ENCODE measurements at places on chromosomes 11 and 22.

- DNase-seq: no peak
Measured at GRCh38 chr11:100815787-100816330, 128.8 kb downstream of the ARHGAP42 start.

DNA sequence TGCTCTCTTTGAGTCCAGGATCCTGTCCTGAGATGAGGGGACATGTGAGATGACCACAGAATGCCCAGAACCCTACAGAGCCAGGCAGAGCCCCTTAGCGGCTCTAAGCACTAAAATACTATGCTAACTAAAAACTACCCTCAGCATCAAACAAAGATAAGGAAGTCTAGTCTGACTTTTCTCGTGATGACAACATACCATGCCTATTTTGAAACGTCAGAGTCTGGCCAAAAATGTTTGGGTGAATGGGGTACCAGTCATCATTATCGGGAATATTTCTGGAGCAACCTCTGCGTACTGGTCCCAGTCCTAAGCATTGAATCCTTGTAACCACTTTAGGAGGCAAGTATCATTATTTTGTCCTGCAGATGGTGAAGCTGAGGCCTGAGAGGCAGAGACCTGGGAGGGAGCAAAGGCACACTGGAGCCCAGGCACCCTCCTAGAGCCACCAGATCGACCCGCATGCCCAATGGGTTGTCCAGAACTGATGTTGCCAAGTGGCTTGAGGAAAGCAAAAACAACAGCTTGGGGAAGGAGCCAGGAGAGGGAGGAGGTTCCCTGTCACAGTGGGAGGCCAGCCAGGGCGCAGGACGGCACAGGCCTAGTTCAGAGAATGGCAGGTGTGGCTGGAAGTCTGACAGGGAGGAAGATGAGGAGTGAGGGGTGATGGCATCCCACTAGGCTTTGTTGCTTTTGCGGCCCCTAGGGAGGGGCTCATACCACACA is 7.2 kb upstream of the OSM start:
- DNase-seq: no peak

- no peak for DNase-seq
Measured at GRCh38 chr11:120334332-120334731, 1.9 kb upstream of the ARHGEF12 start.

- no peak for DNase-seq
Measured at GRCh38 chr11:32109138-32109537, 18.3 kb downstream of the RCN1 start.

- no peak for DNase-seq
Measured at GRCh38 chr11:125505492-125506080, 9.5 kb upstream of the FEZ1 start.

GRCh38 chr11:13944911-13945425 is 17.6 kb upstream of the SPON1 start:
- DNase-seq: no peak

DNA sequence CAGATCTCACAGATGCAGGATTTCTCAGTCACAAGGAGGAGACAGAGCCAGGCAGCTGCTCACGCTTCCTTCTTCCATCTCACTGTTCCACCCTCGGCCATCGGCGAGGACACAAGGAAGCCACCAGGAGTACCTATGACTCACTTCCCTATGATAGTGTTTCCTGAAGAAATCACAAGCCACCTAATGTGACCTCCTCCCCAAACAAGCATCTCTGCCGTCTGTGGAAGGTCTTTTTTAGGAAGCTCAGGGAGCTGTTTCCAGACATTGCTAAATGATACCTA is 672.7 kb downstream of the TBC1D22A start:
- DNase-seq: no peak

DNA sequence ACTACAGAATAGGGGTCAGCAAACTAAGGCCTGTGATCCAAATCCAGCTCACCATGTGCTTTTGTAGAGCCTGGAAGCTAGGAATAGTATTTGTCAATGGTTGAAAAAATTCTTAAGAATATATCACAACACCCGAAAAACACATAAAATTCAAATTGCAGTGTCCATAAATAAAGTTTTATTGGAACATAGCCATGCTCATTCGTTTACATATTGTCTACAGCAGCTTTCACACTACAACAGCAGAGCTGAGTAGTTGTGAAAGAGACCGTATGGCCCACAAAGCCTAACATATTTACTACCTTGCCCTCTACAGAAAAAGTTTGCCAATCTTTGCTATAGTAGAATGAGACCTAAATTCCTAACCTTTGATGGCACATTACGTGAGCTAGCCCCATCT is 125.7 kb downstream of the CADM1 start:
- no peak for DNase-seq

DNA sequence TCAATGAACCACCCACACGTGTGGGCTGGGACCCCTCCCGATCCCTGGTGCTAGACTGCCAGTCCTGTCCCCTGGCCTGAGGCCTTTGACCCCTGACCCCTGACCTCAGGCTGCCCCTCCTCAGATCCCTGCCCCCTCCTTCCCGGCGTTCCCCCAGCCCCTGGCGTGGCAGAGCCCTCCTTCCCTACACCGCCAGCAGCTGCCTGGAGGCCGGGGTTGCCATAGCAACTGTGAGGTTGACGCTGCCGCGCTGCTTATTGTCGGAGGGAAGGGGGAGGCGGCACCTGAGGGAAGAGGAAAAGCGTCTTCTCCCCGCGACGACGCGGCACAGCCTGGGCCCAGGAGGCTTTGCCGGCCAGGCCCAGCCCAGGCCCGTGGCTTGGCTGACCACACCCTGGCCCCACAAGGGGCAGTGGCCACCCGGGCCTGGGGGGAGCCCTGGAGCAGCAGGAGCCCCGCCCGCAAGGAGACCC is 32.6 kb downstream of the SHANK3 start:
- no peak for DNase-seq

GRCh38 chr11:68315171-68315920 is 3.0 kb downstream of the LRP5 start:
- no peak for DNase-seq

- DNase-seq: no peak
Measured at GRCh38 chr11:91194546-91194945, 971.7 kb upstream of the CHORDC1 start.

- DNase-seq: no peak
Measured at GRCh38 chr11:1146365-1146764, 11.4 kb upstream of the MUC5AC start.

- DNase-seq: peak; percentile 58
Measured at GRCh38 chr22:46673205-46673604, 53.0 kb downstream of the GRAMD4 start.
